ENCODE measurements at places on chromosomes 4 and X. TPM values are rescaled to one million over a fixed set of nuclear protein-coding genes. Genes with fewer than 3 reads are reported as not detected.

ATP11C gene
- total RNA-seq = 14.2 TPM

CFP gene
- total RNA-seq = 24.8 TPM

DNA sequence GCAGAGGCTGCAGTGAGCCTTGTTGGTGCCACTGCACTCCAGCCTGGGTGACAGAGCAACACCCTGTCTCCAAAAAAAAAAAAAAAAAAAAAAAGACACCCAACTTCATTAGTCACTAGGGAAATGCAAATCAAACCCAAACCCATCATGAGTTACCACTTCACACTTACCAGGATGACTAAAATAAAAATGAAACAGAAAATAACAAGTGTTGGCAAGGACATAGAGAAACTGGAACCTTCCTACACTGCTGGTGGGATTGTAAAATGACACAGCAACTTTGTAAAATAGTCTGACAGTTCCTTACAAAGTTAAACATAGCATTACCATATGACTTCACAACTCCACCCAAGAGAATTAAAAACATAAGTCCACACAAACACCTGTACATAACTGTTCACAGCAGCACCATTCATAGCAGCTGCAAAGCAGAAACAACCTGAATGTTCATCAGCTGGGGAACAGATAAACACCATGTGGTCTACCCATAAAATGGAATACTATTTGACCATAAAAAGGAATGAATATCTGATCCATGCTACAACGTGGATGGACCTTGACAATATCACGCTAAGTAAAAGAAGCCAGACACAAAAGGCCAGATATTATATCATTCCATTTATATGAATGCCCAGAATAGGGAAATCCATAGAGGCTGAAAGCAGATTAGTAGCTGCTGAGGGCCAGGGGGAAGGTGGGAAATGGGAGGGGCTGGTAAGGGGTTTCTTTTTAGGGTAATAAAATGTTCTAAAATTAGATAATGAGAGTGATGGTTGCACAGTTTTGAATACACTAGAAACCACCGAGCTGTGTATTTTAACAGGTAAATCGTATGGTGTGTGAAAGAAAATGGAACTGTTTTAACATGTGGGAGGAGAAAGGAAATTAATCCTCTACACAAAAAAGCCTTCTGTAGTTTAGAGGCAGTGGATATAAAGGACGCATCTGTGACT lies 18.3 kb downstream of the CD99L2 start:
- no peaks in the 10 kb centered on the region for H3K36me3 ChIP-seq
- H3K27ac ChIP-seq = no peak overlapping the region
- DNase-seq = no peak

- no peaks in the 10 kb centered on the region for H3K27me3 ChIP-seq
- no peak overlapping the region for H3K27ac ChIP-seq
- no peak overlapping the region for H3K4me3 ChIP-seq
- H3K36me3 ChIP-seq = no peaks in the 10 kb centered on the region
- no peaks in the 10 kb centered on the region for H3K4me1 ChIP-seq
- no peak for DNase-seq
Measured at GRCh38 chrX:3532581-3533085, 180.8 kb downstream of the PRKX start.

CXCL8 gene
- 6.2 TPM for total RNA-seq

- H3K4me3 ChIP-seq = no peak overlapping the region
- DNase-seq = no peak
- H3K4me1 ChIP-seq = no peaks in the 10 kb centered on the region
- H3K27ac ChIP-seq = no peak overlapping the region
- no peaks in the 10 kb centered on the region for H3K36me3 ChIP-seq
Measured at GRCh38 chr4:89496851-89497250, 189.3 kb upstream of the GPRIN3 start.

DNA sequence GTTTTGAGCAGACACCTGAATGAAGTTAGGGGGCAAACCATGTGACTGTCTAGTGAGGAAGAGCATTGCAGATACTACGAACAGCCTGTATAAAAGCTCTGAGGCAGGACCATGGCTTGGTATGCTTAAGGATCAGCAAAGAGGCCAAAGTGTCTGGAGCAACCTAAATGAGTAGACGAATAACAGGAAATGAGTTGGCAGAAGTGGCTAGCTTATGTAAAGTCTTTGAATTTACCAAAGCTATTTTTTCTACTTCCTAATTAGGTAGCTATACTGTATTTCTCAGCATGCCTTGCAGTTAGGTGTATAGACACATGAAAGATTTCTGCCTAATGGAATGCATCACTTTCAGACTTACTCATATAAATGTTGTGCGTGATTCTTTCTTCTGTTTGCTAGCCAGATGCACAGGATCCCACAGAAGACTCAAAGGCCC lies 9.3 kb upstream of the GPRIN3 start:
- H3K27me3 ChIP-seq = no peaks in the 10 kb centered on the region
- no peak overlapping the region for H3K4me3 ChIP-seq
- H3K36me3 ChIP-seq = no peaks in the 10 kb centered on the region
- peaks cover 18% of the 10 kb centered on the region for H3K4me1 ChIP-seq
- H3K27ac ChIP-seq = peak overlapping the region; percentile 50

- no peaks in the 10 kb centered on the region for H3K4me1 ChIP-seq
- no peak overlapping the region for H3K27ac ChIP-seq
- H3K36me3 ChIP-seq = no peaks in the 10 kb centered on the region
- H3K4me3 ChIP-seq = no peak overlapping the region
Measured at GRCh38 chr4:5340991-5341451, 289.7 kb downstream of the STK32B start.

CTAG1A gene
- not detected for total RNA-seq

- H3K36me3 ChIP-seq = no peaks in the 10 kb centered on the region
- H3K27ac ChIP-seq = no peak overlapping the region
- H3K4me3 ChIP-seq = no peak overlapping the region
- no peak for DNase-seq
- no peaks in the 10 kb centered on the region for H3K27me3 ChIP-seq
- peaks cover 18% of the 10 kb centered on the region for H3K4me1 ChIP-seq
Measured at GRCh38 chr4:39947963-39948362, 29.7 kb downstream of the PDS5A start.

FAAH2 gene
- 6.1 TPM for total RNA-seq

DNA sequence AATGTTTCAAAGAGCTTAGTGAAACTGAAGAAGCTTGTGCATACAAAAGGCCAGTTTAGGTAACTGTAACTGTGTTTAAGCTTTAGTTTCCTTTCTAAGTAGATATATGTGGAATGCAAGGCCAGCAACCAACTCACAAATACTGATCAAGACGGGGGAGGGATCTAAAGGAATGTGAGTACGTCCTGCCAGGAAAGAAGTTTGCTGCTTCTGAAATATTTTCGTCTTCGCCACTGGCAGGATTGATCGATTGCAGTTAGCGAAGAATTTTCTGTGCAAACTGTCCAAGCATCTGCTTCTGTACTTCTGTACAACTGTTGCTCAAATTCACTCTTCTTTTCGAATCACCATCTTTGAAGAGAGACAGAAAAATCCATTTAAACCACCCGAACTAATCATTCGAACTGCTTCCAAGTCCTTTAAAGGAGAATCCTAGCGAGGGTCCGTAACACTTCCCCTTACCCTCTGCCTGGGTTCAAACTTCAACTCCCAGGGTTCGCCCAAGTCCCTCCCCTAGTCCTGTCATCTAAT lies 373 bp upstream of the INTS6L start:
- H3K27me3 ChIP-seq = no peaks in the 10 kb centered on the region
- peak overlapping the region; percentile 88 for H3K27ac ChIP-seq
- no peaks in the 10 kb centered on the region for H3K4me1 ChIP-seq
- no peaks in the 10 kb centered on the region for H3K36me3 ChIP-seq
- peak overlapping the region; percentile 58 for H3K4me3 ChIP-seq

TAF7L gene
- not detected for total RNA-seq

MAP7D3 gene
- total RNA-seq = 8.2 TPM

GRCh38 chr4:5391492-5391891 lies 316.9 kb downstream of the EVC2 start:
- no peak for DNase-seq
- no peak overlapping the region for H3K4me3 ChIP-seq
- no peaks in the 10 kb centered on the region for H3K27me3 ChIP-seq
- H3K27ac ChIP-seq = no peak overlapping the region
- no peaks in the 10 kb centered on the region for H3K4me1 ChIP-seq

DNA sequence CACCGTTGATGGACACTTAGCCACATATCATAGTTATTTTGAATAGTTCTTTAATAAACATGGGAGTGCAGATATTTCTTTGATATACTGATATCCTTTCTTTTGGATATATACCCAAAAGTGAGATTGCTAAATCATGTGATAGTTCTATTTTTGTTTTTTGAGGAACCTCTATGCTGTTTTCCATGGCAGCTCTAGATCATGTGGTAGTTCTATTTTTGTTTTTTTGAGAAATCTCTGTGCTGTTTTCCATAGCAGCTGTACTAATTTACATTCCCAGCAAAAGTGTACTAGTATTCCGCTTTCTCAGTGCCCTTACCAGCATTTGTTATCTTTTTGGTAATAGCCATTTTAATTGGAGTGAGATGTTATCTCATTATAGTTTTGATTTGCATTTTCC lies 3.6 kb downstream of the SH3BGRL start:
- no peaks in the 10 kb centered on the region for H3K27me3 ChIP-seq
- H3K36me3 ChIP-seq = no peaks in the 10 kb centered on the region
- no peak for DNase-seq

STK26 gene
- 10.6 TPM for total RNA-seq

REELD1 gene
- 0.35 TPM for total RNA-seq

- no peaks in the 10 kb centered on the region for H3K36me3 ChIP-seq
- DNase-seq = no peak
- H3K4me3 ChIP-seq = no peak overlapping the region
- no peaks in the 10 kb centered on the region for H3K4me1 ChIP-seq
- no peaks in the 10 kb centered on the region for H3K27me3 ChIP-seq
Measured at GRCh38 chr4:123345935-123346300, 50.7 kb upstream of the SPRY1 start.

HMX1 gene
- total RNA-seq = not detected

DNA sequence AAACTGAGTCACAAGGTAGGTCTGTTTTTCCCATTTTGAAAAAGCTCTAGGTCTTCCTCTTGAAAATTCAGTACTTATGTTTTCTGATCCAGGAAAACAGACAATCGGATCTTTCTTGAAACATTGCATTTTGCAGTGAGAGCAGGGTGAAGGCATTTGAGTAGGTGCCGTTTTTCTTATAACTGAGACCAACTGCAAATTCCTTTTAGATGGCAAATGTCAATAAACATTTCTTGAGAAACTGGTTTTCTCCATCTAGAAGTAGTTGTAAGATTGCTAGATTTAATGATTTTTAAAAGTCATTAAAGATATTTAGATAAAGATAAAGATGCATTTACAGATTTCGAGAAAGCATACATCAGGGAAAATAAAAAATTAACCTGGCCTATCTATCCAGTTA lies 92.4 kb downstream of the PHOX2B start:
- peaks cover 19% of the 10 kb centered on the region for H3K4me1 ChIP-seq
- H3K4me3 ChIP-seq = no peak overlapping the region
- H3K27me3 ChIP-seq = no peaks in the 10 kb centered on the region

ETDB gene
- total RNA-seq = not detected

GRCh38 chrX:13396924-13397323 lies 77.1 kb upstream of the ATXN3L start:
- H3K27me3 ChIP-seq = no peaks in the 10 kb centered on the region
- no peak overlapping the region for H3K27ac ChIP-seq
- no peak overlapping the region for H3K4me3 ChIP-seq
- DNase-seq = no peak
- H3K36me3 ChIP-seq = no peaks in the 10 kb centered on the region
- H3K4me1 ChIP-seq = peaks cover 7% of the 10 kb centered on the region

NKX3-2 gene
- total RNA-seq = not detected

- H3K27me3 ChIP-seq = no peaks in the 10 kb centered on the region
- DNase-seq = no peak
- H3K4me1 ChIP-seq = peaks cover 16% of the 10 kb centered on the region
- H3K36me3 ChIP-seq = no peaks in the 10 kb centered on the region
- no peak overlapping the region for H3K27ac ChIP-seq
Measured at GRCh38 chr4:95363559-95363925, 185.2 kb downstream of the UNC5C start.

DNA sequence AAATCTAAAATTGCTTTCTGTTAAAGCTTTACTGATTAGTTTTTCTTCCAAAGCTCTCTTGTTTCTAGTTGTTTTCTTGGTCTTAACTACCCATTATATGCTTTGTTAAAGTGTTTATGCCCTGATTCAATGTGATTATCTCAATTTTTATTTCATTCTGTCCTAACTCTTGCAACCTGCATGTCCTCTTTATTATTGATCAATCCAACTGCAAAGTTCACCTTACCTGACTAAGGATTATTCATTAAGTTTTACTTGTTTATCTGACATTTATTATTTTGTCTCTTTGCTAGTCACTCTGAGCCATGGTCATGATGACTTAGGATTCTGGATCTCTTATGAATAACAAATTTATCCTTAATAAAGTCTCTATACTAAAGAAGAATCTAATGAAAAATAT lies 15.8 kb downstream of the UGT2B10 start:
- H3K4me3 ChIP-seq = no peak overlapping the region
- H3K4me1 ChIP-seq = no peaks in the 10 kb centered on the region
- no peaks in the 10 kb centered on the region for H3K27me3 ChIP-seq
- H3K27ac ChIP-seq = no peak overlapping the region
- no peaks in the 10 kb centered on the region for H3K36me3 ChIP-seq
- no peak for DNase-seq

GRCh38 chr4:180913750-180914149 lies 1329.5 kb upstream of the TENM3 start:
- H3K27ac ChIP-seq = no peak overlapping the region
- DNase-seq = no peak
- no peaks in the 10 kb centered on the region for H3K4me1 ChIP-seq
- H3K36me3 ChIP-seq = no peaks in the 10 kb centered on the region
- H3K27me3 ChIP-seq = no peaks in the 10 kb centered on the region

- no peaks in the 10 kb centered on the region for H3K36me3 ChIP-seq
- peaks cover 33% of the 10 kb centered on the region for H3K4me1 ChIP-seq
- no peaks in the 10 kb centered on the region for H3K27me3 ChIP-seq
- peak; percentile 85 for DNase-seq
- H3K4me3 ChIP-seq = peak overlapping the region; percentile 58
Measured at GRCh38 chrX:40175511-40176350, 78.0 kb upstream of the BCOR start.

DNA sequence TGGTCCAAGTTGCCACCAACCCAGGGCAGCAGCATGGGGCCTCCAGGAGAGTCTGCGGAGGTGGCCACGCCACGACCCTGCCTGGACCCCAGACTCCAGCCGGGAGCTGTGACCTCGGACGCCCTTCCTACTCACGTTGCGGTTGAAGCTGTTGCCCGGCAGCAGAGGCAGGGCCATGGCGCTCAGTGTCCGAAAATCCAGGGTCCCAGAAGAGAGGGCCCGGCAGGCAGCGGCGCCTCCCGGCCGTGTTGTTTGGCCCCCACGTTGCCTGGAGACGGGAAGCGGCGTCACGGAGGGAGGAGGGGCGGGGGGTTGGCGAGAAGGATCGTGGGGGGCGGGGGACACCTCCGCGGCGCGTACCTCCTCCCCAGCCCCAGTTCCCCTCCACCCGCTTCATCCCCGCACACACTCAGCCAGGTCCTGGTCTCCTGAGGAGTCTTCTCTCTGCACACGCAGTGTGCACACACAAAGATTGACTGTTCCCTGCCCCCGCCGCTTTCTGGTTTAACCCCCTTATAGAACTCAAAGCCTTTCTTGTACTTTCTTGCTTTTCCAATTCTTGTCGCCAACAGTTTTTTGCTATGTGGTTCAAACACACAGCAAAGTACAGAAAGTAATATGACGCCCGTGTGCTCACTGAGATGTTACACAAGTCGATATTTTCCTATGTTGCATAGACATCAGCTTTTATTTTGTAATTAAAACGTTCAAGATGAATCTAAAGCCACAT lies at the start of gene EFHC2:
EFHC2 (minus strand) TSS at position 261 of the 730 bp plus-strand sequence; CDS start at position 177, 84 bp downstream.
- DNase-seq = peak; percentile 54
- no peaks in the 10 kb centered on the region for H3K36me3 ChIP-seq
- no peaks in the 10 kb centered on the region for H3K27me3 ChIP-seq
- no peaks in the 10 kb centered on the region for H3K4me1 ChIP-seq
- H3K27ac ChIP-seq = peak within 1 kb of the TSS; percentile 6
- H3K4me3 ChIP-seq = peak within 1 kb of the TSS; percentile 41

Measured in lower lobe of right lung (tissue), 2 donors.